ENCODE measurements at places on chromosomes 2 and 18. TPM values are rescaled to one million over a fixed set of nuclear protein-coding genes. Genes with fewer than 3 reads are reported as not detected.

TRIM43 gene
- total RNA-seq: not detected

PTH2R gene
- total RNA-seq: not detected

- DNase-seq: no peak
Observed at GRCh38 chr2:95281071-95281470, 6.8 kb downstream of the PROM2 start.

SPEG gene
- 261 TPM for total RNA-seq

DNA sequence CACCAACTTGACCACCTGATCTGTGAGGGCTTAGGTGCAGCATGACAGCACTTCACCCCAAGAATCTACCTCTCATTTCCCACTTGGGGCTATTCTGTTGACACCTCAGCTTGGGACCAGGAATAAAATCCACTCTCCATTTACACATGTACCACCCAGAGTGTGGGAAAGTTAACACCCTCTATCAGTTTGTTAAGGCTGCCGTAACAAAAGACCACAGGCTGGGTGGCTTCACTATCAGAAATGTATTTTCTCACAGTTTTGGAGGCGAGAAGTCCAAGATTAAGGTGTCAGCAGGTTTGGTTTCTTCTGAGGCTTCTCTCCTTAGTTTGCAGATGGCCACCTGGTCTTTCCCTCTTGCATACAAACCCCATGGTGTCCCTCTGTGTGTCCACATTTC, 277.7 kb upstream of the ERBB4 start:
- DNase-seq: no peak

- DNase-seq: no peak
Observed at GRCh38 chr18:4172196-4173100, 282.7 kb downstream of the DLGAP1 start.

GNLY gene
- 8.0 TPM for total RNA-seq
